ENCODE measurements at places on chromosomes 16 and 17.

DNA sequence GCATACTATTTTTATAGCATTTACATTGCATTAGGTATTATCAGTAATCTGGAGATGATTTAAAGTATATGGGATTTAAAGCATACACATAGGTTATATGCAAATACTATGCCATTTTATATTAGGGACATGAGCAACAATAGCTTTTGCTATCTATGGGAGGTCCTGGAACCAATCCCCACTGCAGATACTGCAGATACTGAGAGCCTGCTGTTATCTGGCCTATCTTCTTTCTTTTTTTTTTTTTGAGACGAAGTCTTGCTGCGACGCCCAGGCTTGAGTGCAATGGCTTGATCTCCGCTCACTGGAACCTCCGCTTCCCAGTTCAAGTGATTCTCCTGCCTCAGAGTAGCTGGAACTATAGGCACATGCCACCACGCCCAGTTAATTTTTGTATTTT is 37.4 kb downstream of the STH start:
- no peak for DNase-seq

GRCh38 chr17:16917671-16918394 is 54.1 kb downstream of the TNFRSF13B start:
- no peak for DNase-seq

- no peak for DNase-seq
Measured at GRCh38 chr17:76539631-76540271, at the start of gene PRCD. Gene PRCD (plus strand): TSS chr17:76540044. CDS start chr17:76540142, 98 bp downstream.

DNA sequence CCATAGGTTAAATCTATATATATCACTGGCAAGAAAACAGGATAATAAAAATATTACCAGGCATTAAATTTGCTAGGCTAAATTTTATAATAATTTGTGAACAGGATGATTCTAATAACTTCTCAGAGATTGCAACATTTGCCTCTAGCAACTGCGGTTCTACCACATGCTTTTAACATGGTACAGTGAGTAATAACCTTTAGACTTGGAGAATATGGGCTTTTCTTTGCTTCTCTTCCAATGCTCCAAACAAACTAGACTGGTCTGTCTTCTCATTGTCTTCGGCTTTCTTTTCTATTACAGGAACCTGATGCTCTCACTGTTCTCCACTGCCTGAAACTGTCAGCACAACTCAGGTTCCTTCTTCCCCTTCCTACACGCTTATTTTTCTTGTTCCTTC is 80.6 kb downstream of the CA4 start:
- DNase-seq, result peak; percentile 28

GRCh38 chr17:42853004-42853403 is 2.0 kb downstream of the AOC3 start:
- DNase-seq, result no peak

DNA sequence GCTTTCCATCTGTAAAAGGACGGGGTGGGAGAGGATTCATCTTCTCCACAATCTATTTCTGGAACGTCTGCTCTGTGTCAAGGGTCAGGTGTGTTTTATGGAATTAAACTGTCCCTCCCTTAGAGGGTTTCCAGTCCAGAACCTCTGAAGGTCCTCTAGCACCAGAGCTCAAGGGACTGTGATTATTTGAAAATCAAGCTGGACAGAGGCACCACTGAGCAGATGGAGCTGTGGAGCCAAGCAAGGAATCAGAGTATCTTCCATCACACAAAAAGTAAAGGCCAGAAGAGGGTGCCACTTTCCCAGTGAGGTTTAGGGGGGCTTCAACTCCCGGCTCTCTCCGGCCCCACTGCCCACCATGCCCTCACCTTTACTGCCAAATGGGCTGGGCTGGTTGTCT is 6.8 kb downstream of the CACNG5 start:
- DNase-seq, result no peak

- DNase-seq, result no peak
Measured at GRCh38 chr17:50024808-50025207, 29.8 kb upstream of the DLX3 start.

- peak; percentile 70 for DNase-seq
Measured at GRCh38 chr16:31008149-31008548, 2.3 kb downstream of the STX1B start.

- DNase-seq, result no peak
Measured at GRCh38 chr17:27640790-27641189, 9.8 kb downstream of the LGALS9 start.

- DNase-seq, result no peak
Measured at GRCh38 chr16:15487336-15488284, 53.2 kb downstream of the BMERB1 start.

GRCh38 chr16:78727536-78727935 is 628.1 kb downstream of the WWOX start:
- DNase-seq, result no peak

GRCh38 chr17:59828478-59828760 is 64.3 kb downstream of the TUBD1 start:
- DNase-seq, result no peak

GRCh38 chr16:12536412-12536746 is 267.3 kb downstream of the CPPED1 start:
- DNase-seq, result no peak

DNA sequence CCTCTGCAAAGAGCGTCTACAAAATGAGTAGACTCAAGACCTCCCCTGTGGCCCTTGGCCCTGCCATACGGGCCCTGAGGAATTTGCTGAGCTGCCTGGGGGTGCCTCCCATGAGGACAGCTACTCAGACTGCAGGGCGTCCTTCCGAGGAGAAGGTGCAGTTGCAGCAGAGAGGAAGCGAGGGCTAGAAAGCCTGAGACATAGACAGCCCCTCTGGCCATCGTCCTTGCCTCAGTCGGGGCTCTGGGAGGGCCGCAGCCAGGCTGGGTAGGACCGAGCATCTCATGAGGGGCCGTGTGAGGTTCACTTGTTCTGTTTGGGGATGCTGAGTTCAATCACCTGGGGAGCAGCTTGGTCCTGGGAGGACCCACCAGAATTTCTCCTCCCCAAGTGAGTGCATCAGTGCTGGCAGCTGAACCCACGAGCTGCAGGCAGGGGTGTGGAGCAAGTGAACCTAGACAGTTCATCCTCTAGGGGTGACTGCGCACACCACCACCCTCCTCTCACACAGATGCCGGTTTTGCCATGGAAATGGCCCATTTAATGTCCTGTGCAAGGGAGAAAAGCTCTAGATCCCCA is 20.3 kb downstream of the RAB11FIP4 start:
- DNase-seq, result no peak

Data from HFFc6 (cell line).